ENCODE measurements at places on chromosomes 1 and 21.

- peak; percentile 70 for DNase-seq
These were observed at the start of gene POMGNT1 for GRCh38 chr1:46197964-46198811. TSS of gene POMGNT1 (minus strand) at chr1:46198434. CDS start at chr1:46197821, 613 bp downstream.

GRCh38 chr21:16241479-16241963, 511.7 kb downstream of the USP25 start:
- no peak for DNase-seq

DNA sequence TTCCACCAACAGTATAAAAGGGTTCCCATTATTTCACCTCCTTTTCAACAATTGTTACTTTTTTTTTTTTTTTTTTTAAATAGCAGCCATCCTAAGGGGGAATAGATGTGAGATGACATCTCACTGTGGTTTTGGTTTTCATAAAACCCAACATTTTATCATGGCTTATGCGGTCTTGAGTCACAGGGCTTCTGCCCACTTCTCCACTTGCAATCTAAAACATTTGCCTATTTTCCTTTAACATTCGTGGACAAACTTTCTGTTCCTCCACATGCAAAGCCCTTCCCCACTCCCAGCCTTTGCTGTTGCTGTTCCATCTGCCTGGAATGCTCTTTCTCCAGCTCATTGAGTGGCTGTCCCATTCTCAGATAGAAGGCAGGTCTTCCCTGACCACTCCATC, 239.7 kb upstream of the KCNK2 start:
- no peak for DNase-seq

DNA sequence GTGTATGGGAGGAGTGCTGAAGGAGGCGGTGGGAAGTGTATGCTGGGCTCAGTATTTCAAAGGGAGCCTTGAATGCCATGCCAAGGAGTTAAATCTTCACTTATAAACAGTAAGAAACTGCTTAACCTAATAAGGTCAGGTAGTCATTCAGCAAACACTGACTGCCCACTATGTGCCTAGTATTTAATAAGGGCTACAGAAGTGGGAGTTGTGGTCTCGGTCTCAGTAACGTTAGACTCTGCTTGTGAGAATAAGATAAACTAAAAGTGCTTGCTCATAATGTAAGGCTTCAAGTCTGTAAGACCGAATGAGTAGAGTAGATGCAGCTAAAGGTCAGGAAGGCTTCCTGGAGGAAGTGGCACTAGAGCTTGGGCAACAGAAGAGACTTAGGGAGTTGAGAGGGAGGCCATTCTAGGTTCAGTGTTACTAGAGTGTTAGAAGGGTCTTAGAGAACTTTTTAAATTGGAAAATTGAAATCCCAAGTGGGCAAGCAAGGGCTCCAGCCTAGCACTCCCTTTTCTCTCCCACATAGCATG, 6.0 kb downstream of the MARCKSL1 start:
- DNase-seq: no peak

DNA sequence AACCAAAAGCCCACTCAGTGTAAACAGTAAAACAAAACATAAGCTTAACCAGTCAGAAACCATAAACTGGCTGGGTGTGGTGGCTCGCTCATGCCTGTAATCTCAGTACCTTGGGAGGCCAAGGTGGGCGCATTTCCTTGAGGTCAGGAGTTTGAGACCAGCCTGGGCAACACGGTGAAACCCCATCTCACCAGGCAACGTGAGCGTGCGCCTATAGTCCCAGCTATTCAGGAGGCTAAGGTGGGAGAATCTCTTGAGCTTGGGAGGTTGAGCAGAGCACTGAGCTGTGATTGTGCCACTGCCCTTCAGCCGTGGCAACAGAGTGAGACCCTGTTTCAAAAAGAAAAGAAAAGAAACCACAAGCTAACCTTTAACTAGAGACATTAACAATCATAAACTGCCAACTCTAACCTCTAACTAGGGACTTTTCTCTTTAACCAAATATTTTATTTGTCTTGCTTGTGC, 13.1 kb upstream of the PRRC2C start:
- DNase-seq: no peak

GRCh38 chr1:93607814-93608186, 73.8 kb downstream of the BCAR3 start:
- DNase-seq: no peak

- no peak for DNase-seq
These were observed 156.9 kb downstream of the PPP1R12B start for GRCh38 chr1:202505356-202505755.

GRCh38 chr1:109630081-109630897, 10.7 kb downstream of the AMPD2 start:
- peak; percentile 28 for DNase-seq

- no peak for DNase-seq
These were observed 12.8 kb downstream of the ZFP69B start for GRCh38 chr1:40462956-40463590.

DNA sequence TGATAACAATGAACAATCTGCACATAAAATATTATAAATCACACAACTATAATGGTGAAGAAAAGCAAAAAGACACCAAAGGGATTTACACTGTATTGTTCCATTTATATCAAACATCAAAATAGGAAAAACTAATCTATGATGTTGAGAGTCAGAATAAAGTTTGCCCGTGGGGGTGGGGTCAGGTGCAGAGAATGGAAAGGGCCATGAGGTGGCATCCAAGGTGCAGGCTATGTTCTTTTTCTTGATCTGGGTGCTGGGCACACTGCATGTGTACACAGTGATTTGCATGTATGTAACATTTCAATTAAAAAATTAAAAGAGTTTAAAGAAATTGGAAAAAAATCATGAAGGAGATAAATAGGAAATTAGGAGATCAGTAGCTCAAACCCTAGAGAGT, 127.3 kb downstream of the DSCAM start:
- no peak for DNase-seq

- no peak for DNase-seq
These were observed 108.9 kb downstream of the IFI44 start for GRCh38 chr1:78758506-78758905.

- DNase-seq: no peak
These were observed 228.8 kb downstream of the DNM3 start for GRCh38 chr1:172070055-172070454.

GRCh38 chr1:56645677-56646305, 677 bp downstream of the PRKAA2 start:
- no peak for DNase-seq

GRCh38 chr1:167373986-167374385, 144.3 kb downstream of the CD247 start:
- no peak for DNase-seq

DNA sequence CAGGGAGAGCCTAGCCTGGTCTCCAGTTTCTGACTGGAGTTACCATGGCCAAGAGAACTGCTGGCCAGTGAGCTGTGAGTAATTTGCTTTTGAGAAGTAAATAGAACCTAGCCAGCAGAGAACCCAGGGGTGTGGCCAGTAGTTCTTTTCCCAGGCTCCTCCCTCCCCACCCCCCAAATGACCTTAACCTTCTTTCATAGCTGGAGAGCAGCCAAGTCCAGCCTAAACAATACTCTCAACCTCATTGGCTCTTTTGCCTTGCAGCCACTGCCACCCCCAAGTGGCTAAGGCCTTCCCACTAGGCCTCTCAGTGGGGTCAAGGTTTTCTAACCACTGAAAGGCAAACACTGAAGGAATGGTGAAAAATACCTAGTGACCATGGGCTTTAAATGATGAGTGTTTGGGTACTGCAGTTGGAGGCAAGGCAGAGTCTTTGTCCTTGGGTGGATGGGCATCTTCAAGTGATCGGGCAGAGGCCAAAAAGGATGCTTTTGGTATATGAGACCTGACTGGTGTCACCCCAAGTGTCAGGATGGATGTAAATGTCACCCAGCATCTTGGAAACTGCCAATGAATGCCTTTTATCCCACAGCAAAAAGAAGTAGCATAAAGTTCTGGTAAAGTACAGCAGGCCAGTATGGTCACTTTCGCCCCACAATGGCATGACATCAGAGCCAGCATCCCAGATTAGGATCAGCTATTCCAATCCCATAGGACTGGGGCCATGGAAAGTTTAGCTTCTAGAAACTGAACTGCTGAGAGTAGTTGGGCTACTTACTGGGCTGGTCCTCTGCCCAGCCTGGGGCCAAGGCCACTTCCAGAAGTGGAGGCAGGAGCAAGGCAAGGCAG, 3.5 kb upstream of the PIGV start:
- DNase-seq: peak; percentile 87

DNA sequence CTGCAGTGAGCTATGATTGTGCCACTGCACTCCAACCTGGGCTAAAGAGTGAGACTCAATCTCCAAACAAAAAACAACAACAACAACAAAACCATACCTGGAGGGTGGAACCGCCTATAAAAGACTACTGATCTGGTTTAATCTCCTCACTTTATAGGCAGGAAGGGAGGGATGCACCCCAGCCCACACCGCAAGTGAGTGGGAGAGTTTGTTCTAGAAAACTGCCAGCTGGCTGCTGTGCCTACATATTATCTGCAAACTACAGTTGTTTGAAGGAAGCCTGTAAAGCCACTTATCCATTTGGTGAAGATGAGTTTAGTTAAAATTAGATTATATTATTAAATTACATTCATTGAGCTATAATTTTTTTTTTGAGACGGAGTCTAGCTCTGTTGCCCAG, 9.1 kb upstream of the SRSF10 start:
- DNase-seq: no peak

GRCh38 chr21:14056771-14057191, 154.0 kb downstream of the LIPI start:
- DNase-seq: no peak

GRCh38 chr1:197770243-197770642, 5.0 kb downstream of the DENND1B start:
- DNase-seq: no peak

DNA sequence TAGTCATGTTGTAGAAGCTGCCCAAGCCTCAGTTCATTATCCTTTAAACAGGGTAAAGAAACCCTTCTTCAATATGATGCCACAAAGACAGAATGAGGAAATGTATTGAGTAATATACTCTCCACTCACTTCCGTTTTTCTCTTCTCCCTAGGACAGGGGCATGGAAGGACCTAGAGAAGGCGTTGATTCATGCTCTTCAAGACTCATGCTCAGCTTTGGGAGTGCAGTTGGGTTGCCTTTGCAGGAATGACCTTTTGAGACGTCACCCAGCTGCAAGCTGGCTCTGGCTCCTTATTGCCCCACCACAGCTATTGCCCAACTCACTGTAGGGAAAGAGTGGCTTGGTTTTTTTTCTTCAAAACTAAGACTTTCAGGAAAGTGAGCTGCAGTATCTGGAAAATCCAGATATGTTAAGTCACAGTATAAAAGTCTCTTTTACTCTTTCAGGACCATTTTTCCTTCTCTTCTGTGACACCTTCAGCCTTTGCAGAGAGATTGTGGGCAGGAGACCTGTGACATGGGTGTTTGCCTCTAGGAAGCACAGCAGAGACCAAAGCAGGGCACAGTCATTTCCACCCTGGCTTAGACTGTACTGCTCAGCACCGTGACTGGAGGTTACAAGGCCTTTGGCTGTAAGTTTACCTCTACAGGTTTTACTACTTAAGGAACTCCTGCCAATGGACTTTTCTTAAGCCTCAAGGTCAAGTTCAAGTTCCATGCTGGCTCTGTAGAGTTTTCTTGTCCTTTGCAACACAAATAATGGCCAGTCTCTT, 39.5 kb downstream of the XCL2 start:
- no peak for DNase-seq

DNA sequence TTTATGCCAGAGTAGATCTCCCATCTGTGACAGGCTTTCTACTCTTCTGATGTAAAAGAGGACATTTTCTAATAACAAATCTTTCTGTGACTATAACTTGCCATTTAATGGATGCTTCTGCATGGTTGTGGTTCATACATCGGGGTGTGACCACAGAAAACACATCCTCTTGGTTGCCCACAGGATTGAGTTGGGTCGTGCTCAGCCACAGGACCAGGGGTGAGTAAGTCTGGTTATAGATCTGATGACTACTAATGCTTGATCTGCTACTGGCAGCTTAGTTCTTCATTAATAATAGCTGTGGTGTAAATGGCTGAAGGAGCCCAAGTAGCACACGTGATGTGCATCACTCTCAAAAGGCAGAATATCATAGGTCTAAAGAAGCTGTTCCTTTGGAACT, 328.2 kb downstream of the RWDD3 start:
- no peak for DNase-seq

GRCh38 chr1:46053734-46054133, 78.7 kb downstream of the PIK3R3 start:
- no peak for DNase-seq

DNA sequence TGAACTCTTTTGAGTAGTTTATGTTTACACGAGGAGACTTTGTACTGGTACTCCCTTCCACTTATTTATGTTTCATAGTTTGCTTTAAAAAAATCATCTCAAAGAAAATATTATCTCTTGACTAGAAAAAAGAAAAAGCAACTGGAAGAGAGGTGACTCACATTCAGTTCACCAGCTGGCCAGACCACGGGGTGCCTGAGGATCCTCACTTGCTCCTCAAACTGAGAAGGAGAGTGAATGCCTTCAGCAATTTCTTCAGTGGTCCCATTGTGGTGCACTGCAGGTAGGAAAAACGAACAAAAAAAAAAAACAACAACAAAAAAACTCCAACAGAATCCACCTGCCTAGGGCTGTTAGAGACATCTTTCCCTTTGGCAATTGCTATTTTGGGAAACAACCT, 102.9 kb downstream of the PTPRC start:
- no peak for DNase-seq

- no peak for DNase-seq
These were observed 50.2 kb downstream of the MRPS6 start for GRCh38 chr21:34123609-34124008.

- DNase-seq: no peak
These were observed 1183.4 kb downstream of the AMY1C start for GRCh38 chr1:104932949-104933679.

DNA sequence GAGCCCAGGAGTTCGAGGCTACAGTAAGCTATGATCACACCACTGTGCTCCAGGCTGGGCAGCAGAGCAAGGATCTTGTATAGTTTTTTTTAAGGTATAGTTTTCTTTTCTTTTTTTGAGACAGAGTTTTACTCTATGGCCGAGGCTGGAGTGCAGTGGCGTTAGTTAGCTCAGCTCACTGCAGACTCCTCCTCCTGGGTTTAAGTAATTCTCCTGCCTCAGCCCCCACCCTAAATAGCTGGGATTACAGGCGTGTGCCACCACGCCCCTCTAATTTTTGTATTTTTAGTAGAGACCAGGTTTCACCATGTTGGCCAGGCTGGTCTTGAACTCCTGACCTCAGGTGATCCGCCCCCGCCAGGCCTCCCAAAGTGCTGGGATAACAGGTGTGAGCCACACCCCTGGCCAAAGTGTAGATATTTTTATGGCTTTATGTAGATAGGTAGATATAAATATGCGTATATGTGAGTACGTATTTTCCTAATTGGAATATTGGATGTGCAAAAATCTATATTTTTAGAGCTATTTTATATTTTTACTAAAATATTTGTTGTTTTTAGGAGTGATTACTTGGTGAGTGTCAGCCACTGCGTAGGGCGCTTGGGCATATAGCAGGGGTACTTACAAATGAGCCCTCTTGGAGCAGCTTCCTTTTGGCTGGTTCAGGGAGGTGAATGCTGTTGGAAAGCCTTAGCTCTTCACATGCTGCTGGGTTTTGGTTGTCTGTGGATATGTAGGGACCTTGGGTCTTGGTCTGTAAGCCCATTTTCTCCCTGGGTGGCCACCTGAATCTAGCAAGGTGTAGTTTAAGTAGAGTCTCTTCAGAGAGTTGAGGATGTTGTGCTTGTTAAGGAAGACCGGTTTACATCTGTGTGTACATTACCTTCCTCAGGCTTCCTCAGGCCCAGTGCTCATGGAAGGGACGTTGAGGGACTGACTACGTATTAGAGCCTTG, 9.5 kb downstream of the KDM4A start:
- DNase-seq: no peak

- no peak for DNase-seq
These were observed 5.0 kb upstream of the H6PD start for GRCh38 chr1:9229549-9229948.
